ENCODE measurements at places on chromosomes 6 and 20.

- no peak for DNase-seq
These were observed 103.3 kb downstream of the IBTK start for GRCh38 chr6:82144007-82144851.

GRCh38 chr20:54228841-54229240 lies 21.0 kb downstream of the PFDN4 start:
- DNase-seq, result no peak

DNA sequence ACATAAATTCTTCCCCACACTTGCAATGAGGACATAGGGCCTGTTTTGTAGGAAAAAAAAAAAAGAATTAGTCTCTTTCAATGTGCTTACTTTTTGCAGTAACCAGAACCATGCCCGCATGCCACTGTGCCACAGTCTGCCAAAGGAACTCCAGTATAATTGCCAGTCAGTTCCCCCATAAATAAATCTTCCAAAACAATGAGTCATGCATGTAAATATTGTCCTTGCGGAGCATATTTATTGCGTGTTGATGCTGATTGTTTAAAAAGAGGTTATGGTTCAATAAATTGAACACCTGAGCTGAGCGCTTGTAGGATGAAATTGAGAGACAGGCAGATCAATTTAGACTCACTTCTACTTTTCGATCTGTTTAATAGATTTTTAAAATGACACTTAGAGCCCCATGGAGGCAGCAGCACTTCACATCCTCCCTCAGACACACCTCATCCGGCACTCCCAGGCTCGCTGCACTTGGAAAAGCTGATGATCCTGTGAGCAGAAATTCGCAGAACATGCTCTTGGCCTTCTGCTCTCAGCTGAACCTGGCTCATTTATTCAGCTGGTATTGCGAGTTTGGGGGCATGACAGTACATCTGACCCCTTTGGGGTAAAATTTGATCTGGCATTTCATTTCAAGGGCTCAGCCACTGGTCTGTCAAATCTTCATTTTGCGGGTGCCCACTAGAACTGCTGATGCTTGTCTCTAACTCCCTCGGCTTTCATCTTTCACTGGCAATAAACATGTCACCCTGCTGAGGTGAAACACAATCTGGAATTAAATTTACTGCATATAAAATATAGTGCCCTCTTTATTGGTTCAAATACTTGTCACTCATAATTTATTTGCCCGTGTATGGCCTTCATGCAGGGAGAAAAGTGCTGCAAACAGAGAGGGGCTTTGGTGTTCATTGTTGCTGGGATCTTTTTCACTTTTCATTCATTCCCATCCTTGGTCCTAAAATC lies 371.1 kb upstream of the POU3F2 start:
- no peak for DNase-seq

DNA sequence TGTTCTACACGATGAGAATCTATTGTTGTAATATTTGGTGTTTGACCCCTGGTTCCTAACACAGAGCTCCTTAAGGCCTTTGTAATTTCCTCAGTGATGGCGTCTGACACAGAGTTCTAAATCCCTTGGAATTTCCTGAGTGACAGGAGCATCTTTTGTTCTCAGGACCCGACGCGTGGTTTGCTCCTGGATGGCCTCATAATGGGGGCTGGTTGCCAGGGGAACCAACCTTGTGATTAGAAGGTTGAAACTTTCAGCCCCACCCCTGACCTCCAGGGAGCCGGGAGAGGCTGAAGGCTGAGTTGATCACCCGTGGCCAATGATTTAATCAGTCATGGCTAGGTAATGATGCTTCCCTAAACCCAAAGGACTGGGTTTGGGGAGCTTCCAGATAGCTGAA lies 20.5 kb upstream of the ZNF133 start:
- DNase-seq, result no peak

GRCh38 chr6:40803897-40804702 lies 216.9 kb upstream of the LRFN2 start:
- DNase-seq, result no peak

GRCh38 chr6:40169878-40170277 lies 235.6 kb upstream of the MOCS1 start:
- no peak for DNase-seq
